Stimulated activated naive CD4-positive, alpha-beta T cell treated with Interleukin-2 at 50 U/mL for 16 hours (primary cell): ENCODE measurements at places on chromosomes 16 and 17.

GRCh38 chr16:89565506-89566372, 5.3 kb downstream of the RPL13 start:
- DNase-seq: peak; percentile 45

DNA sequence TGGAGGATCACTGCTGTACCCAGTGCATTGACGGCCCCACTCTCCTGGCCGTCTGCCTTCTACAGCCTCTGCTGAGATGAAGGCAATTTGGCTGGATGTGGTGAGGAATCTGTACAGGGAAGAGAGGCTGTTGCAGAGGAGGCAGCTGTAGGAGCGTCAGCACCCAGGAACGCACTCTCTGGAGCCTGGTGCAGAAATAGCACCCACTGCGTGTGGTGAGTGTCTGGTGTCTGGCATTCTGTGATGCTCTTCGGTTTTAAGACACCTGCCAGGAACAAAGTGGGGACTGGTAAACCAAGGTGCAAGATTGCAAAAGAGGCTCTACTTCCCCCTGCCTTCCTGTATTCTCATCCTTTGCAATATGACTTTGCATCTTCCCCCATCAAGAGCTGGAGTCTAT, 187.5 kb upstream of the SDK2 start:
- DNase-seq: no peak

- DNase-seq: peak; percentile 42
Observed at GRCh38 chr16:79093554-79093967, 507.0 kb downstream of the MAF start.

DNA sequence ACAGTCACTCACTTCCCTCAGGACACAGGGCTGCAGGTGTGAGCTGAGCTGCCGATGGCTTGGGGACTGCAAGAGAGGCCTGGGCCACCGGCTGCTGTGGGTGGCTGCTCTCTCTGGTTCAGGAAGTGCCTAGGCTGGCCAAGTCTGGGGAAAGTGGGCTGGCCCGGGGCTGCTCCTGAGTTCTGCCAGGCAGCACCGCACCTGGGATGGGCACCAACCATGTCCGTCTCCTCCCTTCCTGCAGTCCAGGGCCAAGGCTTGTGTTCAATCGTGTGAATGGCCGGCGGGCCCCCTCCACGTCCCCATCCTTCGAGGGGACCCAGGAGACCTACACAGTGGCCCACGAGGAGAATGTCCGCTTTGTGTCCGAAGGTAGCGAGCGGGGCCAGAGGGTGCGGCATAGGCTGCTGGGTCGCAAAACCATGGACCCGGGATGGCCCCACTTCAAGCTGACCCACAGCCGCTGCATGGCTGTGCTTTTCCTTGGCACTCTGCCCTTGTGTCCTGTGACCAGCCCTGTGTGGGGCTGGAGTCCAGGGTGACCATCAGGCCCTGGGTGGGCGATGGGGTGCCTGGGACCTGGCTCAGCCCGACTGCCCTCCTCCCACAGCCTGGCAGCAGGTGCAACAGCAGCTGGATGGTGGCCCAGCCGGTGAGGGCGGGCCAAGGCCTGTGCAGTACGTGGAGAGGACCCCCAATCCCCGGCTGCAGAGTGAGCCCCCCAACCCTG, 1.8 kb upstream of the WDR90 start:
- DNase-seq: no peak

DNA sequence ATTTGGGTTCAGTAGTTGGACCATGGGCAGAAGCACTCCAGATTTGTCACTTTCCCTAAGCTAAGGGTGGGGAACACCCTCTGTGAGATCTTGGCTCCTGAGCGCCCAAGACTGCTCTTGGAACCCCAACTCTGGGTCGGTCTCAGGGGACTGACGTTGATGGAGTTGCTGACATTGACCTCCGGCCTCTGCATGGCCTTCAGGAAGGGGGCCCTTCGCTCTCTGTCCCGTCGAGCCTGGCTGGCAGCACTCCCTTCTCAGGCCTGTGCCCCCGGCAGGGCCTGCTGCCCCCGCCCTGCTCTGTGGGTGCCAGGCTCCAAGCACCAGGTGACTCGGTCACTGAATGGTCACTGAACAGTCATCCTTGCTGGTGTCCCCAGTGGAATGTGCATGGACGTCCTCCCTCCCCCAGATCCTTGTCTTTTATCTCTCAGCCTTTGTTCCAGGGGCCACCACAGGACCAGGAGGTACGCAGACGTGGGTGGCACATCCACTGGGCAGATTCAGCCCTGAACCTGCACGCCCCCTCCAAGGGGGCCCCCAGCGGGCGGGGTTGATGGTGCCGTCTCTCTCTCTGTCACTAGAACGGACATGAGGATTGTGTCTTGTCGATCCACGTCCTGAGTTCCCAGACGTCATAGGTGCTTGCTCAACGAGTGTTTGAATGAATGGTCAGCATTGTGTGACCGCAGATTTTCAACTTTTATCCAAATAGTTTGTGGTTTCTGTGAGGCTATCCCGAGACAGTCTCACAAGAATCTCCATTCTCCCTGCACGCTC, 314.5 kb downstream of the SEC14L1 start:
- no peak for DNase-seq

- no peak for DNase-seq
Observed at GRCh38 chr17:63917646-63918045, 993 bp downstream of the GH1 start.

DNA sequence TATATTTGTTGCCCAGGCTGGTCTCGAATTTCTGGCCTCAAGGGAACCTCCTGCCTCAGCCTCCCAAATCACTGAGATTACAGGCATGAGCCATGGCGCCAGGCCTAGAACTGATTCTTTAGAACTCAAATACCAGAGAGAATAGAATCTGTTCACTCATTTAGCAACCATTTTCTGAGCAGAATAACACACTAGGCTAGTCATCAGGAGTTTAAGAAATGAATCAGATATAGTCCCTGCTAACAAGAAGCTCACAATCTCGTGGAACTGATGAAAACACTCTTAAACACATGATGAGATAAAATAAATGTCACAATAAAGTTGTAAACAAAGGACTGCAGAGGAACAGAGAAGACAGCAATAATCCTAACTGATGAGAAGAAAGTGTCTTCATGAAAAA, 55.8 kb upstream of the ADCY9 start:
- DNase-seq: no peak

GRCh38 chr16:29813644-29814562, 1.9 kb downstream of the PRRT2 start:
- no peak for DNase-seq

- no peak for DNase-seq
Observed at GRCh38 chr16:57480754-57481230, 5.5 kb downstream of the DOK4 start.

GRCh38 chr16:10744370-10745030, 858 bp downstream of the NUBP1 start:
- DNase-seq: no peak
